ENCODE measurements at places on chromosomes 12 and 14.

DNA sequence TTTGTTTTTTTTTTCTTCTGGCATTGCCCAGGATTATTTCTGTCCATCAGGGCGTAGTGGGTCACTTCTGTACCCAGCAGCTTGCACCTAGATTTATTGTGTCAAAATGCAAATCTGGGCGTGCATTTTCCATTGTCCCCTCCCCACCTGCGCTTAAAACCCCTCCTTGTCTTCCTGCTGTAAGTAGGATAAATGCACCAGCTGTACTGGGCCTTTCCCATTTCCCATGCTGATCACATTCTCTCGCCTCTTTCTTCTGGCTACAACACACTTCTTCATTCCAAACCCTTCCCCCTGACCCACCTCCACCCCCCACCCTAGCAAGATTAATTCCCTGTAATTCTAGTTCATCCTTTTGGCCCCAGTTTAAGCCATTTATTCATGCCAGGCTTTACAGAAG, 128.0 kb downstream of the ETV6 start:
- no peak for DNase-seq

DNA sequence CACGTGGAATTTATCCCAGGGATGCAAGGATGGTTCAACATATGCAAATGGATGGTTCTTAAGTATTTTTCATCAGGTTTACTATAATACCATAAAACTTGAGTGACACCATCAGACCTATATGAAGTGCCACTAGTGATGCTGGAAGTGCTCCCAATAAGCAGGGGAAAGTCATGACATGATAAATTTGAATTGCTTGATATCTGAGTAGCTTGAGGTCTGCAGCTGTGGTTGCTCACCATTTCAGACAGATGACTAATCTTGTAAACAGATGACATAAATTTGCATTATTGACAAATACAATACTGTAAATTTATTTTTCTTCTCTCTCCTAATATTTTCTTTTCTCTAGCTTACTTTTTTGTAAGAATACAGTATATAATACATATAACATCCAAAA, 13.7 kb upstream of the PRPF39 start:
- DNase-seq = no peak

- peak; percentile 59 for DNase-seq
Observed at GRCh38 chr12:109154451-109155438, 38.4 kb downstream of the ACACB start.

- DNase-seq = no peak
Observed at GRCh38 chr12:111099186-111099585, 178.8 kb upstream of the MYL2 start.

DNA sequence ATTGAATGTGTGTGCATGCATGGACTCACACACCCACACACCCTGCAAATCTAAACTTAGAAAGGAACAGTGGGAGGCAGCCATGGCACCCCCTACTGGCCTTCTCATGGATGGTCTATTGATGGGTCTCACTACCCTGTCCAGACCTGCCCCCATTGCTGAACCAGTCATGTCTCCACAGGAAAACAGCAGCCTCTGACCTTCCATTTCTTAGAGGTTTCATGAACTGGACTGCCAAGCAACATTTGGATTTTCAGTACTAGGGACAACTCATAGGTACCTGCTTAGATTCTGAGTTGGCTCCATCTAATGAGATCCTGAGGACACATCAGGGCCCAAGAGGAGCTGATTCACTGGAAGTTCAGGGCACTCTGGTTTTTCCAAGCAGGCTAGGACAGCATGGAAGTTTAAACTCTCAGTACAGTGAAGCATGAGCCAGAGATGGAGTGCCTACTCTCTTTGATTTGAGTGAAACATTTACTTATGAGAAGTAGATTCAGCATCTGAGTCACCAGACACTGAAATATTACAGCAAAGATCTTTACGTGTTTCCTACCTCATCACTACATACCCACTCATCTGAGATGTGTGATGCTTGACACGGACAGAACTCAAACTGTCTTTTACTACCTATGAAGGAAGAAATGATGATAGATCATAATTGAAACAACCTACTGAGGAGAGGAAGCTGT, 98.9 kb upstream of the PLEKHG7 start:
- DNase-seq = no peak

- no peak for DNase-seq
Observed at GRCh38 chr12:94697631-94698030, 47.3 kb upstream of the TMCC3 start.

GRCh38 chr12:110636516-110636915, 22.6 kb downstream of the TCTN1 start:
- DNase-seq = no peak

- DNase-seq = peak; percentile 29
Observed at GRCh38 chr14:32078023-32078857, 1.1 kb downstream of the ARHGAP5 start.

DNA sequence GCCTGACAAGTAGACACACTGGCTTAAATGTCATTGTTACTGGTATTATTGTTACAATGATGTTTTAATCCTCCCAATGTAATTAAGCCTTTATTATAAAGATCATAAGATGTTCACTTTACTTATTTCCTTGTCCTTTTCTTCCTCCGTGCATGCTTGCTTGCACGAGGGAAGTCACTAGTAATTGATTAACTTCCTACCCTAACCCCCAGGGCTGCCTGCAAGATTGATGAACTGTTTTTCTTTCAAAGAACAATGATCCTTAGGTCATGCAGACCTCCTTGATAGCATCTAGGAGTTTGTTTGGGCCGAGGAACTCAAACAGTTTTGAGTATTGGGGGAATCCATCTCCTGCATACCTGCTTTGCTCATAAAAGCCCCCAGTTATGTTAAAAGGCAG, 43.0 kb downstream of the GLRX5 start:
- DNase-seq = no peak

DNA sequence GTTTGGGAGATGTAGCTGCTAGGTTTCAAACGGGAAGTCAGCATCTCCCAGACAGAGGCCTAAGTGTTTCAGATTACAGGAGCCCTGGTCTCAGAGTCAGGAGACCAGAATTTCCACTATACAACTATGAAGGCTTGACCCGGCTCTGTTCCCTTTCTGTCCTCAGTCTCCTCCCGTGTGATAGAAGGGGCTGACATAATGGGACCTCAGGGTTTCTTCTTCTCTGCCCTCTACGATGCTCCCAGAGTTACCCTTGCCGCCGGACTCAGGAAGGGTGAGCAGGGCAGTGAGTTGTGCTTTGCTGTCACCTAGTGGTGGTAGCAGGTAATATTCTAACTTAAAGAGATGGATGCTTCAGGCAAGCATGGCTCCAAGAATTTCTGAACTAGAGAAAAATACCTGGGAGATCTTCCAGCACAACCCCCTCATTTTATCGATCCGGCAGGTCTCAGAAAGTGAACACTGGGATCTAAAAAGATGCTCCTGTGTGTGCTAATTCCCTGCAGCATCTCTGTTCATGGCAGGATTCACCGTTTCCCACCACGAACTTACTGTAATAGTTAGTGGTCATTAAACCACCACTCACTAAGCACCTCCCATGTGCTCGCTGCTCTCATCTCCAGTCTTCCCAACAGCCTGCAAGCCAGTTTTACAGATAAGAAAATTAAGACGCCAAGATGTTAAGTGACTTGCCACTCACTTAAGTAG, 84.4 kb downstream of the VWF start:
- peak; percentile 63 for DNase-seq

- DNase-seq = no peak
Observed at GRCh38 chr14:93981316-93982229, 5.2 kb upstream of the ASB2 start.

DNA sequence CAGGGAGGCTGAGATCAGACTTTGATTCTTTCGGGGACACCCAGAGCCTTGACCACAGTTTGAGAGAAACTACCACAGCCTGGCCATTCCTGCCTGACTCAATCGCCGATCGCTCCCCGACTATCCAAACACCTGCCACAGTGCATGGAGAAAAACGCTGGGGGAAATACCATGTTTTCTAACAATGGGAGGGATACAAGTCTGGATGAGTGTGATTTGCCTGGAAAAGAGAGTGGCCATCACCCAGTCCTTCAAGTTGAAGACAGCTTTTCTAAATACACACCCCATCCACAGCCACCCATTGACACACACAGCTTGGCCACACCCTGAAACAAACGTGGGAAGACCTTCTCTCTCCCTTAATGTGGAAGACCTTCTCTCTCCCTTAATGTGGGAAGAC, 6.7 kb upstream of the VASH1 start:
- no peak for DNase-seq

DNA sequence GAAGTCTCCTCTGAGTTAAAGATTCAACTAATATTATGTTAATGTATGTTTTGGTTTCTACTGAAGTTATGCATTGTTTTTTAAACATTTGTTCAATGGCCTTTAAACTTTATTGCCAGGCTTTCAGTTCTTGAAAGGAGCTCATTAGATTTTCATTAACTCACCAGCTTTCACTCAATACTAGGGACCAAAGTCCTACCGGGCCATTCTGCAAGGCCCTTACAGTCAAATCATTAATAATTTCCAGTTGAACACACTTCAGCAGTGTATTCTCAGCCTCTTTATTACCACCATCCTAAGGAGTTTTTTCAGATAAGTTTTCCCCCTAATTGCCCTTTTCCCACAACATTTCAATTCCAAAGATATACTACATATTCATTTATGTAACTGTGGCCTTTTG, 409.2 kb downstream of the DIO2 start:
- no peak for DNase-seq

- no peak for DNase-seq
Observed at GRCh38 chr12:45246236-45246635, 30.3 kb downstream of the ANO6 start.

- no peak for DNase-seq
Observed at GRCh38 chr14:102917469-102918211, 4.8 kb upstream of the AMN start.

DNA sequence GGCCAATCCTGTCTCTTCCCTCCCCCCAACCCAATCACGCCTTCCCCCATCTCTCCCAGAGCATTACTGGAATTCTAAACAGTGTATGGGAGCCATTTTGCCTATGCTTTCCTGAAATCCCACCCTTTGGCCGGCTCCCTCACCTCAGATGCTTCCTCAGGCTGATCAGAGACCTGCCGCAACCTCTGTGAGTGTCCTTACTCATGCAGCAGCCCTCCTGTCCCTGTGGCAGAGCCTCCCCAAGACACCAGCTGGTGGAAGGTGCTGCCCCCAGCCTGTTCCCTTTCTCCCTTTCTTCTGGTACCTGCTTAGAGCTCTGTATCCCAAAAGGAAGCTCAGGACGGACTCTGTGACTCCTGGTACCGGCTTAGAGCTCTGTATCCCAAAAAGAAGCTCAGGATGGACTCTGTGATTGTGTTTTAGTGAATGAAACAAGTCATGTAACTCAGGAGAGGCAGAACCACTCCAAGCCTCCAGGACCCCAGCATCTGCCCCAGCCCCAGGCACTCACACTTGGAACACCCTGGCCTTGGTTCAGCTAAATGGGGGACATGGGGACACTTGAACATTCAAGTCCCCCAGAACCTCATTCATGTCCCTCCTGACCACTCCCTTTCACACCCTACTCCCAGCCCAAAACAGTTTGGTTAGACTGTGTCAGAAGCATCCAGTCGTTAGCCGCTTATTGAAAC, 29.3 kb upstream of the RIN3 start:
- DNase-seq = no peak

GRCh38 chr12:47054659-47055058, 24.8 kb upstream of the PCED1B start:
- DNase-seq = no peak

DNA sequence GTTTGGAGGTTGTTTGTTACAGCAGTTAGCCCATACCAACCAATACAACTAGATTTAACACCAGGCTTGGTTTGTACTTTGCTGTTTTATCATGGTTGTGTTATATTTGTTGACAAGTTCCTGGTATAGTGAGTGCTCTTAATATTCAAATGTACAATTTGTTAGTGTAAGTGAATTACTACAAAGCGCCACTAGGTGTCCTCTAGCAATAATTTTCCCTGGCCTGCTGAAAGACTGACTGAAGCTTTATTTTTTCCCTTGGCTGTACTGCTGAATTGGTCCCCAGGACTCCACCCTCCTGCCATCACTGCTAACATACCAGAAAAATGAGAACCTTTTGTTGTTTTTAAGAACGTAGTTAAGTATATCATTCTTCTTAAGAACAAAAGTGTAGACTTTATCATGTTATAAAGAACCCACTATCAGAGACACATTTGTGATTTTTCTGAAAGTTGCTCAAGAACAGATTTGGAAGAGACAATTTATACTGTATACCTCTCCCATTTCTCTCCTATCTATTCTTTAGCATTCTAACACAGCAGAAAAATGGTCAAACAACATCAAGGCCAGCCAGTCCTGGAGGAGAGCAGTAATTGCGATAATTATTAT, 75.3 kb upstream of the FAR2 start:
- DNase-seq = peak; percentile 40

- DNase-seq = no peak
Observed at GRCh38 chr12:29816874-29817725, 33.4 kb upstream of the TMTC1 start.

All from kidney capillary endothelial cell (primary cell).